NCI-H1417 treated with DMSO at 0.1 percent for 48 hours (cell line): ENCODE measurements at places on chromosomes 13 and 19.

- no peak for DNase-seq
Observed at GRCh38 chr19:58034477-58034793, 610 bp downstream of the ZSCAN1 start.

DNA sequence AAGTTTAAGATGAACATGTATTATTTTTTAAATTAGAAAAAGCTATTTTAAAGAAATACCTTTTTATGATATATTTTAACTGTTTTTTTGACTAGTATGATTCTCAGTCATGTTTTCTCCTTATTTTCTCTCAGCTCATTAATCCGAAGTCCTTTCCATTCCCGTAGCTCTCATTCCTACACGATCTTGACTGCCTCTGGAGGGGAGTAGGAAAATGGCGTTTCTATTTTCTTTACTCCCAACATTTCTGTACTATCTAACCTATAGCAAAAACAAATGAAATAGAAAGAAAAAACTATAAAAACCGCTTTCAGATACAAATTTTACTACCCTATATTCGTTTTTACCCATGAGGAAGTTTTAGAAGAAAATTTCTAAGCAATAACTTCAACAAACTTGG is 343.8 kb downstream of the RBM26 start:
- no peak for DNase-seq

- DNase-seq = no peak
Observed at GRCh38 chr13:80379245-80379644, 38.3 kb upstream of the SPRY2 start.

DNA sequence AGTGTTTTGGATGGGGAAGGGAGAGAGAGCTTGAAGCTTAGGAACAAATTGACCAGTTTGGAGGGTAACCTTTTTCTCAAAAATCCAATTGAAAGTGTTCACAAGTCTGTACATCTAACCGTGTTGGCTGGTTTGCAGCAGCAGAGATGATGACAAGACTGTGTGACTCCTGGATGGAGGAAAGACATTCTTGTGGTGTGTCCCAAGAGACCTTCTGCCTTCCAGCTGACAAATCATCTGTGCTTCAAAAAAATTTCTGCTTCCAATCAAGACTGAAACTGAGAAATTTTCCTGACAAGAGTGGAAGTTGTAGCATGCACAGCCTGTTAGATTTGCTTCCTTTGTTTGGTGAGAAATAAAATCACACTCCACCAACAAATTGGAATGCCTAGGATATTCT is 56.2 kb downstream of the LACC1 start:
- DNase-seq = no peak

DNA sequence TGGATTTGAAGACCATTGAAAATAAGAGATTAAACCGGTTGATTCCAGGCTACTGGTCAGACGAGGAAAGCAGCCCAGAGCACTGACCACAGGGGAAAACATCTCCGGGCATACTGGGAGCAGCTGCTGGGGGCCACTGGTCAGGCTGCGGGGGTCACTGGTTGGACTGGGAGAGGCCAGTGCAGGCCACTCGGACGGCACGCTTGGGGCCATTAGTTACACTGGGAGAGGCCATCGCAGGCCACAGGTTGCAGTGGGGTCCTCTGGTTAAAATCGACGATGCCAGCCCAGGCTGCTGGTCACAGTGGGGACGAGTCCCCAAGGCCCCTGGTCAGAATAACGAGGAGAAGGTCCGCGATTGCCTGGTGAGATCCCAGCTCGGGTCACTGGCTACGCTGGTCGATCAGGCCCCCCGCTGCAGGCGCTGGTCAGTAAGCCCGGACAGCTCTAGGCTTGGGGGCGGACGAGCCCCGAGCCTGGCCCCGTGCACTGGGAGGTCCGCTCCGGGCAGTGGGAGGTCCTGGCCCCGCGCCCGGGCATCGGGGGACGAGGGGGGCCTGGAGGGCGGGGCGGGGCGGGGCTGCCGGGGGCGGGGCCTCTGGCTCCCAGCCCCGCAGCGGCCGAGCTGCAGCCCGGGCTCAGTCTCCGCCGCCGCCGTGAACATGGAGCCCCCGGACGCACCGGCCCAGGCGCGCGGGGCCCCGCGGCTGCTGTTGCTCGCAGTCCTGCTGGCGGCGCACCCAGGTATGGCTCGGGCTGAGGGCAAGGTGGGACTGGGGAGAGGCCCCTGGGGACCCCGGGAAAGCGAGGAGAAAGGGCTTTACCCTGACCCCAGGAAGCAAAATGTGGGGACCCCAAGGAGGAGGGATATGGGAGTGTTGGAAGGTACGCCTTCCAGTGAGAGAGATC is at the start of gene BCAM:
Gene BCAM, plus strand, starts transcription at position 641 of the 909 bp plus-strand sequence. Its CDS starts 22 bp downstream, at position 663.
- DNase-seq = no peak

GRCh38 chr19:14023404-14024235 is 4.3 kb upstream of the RLN3 start:
- DNase-seq = no peak

DNA sequence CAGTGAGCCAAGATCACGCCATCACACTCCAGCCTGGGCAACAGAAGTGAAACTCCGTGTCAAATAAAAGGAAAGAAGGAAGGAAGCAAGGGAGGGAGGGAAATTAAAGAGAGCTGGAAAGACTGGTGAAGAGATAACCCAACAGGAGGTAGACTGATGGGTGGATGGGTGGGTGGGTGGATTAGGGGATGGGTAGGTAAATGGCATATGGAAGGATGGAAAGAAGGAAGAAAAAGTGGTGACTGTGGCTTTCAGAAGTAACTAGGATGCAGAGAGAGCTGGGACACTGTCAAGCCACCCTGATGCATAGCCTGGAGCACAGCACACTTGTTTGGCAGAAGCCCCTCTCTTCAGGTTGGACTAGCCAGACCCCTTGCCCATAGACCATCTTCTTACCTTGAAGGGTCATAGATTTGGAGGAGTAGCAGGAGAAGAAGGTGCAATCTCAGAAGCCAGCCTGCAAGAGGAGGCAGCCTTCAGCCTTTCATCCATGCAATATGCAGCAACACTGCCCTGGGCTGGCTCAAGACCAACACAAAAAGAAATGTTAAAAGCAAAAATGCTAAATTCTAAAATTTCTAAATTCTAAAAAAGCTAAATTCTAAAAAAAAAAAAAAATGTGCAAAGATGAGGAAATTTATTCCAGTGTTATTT is 5.1 kb downstream of the IQCN start:
- DNase-seq = no peak

- no peak for DNase-seq
Observed at GRCh38 chr19:54428323-54429175, 13.3 kb downstream of the TTYH1 start.

DNA sequence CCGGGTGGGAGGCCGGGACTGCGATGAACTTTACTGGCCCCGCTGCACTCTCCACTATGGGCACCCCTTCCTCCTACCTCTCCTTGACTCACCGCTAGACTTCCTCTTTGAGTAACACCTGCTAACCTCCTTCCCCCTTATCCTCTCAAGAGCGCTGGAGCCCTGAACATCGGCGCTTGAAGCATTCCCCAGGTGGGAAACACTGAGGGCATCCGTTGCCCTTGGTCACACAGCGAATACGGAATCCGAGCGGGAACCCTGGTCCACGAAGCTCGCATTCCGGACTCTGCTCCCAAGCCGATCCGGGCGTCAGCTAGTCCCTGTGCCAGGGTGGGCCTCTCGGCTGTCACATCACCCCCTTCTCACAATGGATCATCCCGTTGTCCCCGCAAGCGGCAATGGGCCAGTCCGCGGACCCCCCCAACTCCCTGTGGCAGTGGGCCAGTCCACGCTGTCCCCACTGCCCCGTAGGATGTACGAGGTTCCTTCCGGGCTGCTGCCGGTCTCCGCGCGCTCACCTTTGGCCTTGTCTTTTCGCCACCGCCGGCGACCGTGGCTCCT is 4.2 kb downstream of the LIPE start:
- no peak for DNase-seq

GRCh38 chr19:24178207-24178606 is 91.2 kb downstream of the ZNF254 start:
- no peak for DNase-seq

DNA sequence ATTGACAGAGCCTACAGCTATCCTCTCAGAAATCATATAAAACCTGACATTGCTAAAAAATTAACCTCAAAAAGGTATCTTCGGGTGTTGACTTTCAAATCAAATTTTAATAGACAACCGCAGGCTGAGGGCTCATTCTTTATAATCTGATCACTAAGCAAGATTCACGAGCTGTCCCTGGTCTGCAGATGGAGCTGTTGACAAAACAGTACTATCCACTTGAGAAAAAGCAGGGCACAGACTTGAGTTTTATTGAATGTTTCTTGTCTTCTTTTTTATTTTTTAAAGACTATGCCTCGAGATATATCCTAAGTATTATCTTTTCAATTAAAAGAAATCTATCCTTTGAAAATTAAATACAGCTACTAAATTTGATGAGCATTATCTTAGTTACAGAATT is 540.5 kb downstream of the PCDH9 start:
- peak; percentile 34 for DNase-seq

DNA sequence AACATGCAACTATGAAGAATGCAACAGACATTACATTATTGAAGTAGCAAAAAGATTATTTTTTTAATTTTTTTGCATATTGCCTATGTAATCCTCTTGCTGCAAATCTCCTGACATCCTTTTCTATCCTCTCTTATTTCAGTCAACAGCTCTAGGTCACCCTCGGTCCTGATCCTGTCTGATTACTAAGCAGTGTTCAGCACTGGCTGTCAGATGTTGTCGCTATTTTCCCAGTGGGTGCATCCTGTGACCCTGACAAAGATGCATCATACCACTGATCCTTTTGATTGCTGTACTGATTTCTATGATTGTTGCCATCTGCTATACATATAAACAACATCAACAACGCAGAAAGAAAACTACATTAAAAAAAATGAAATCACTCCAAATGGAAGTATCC is 443.7 kb upstream of the PRR20A start:
- no peak for DNase-seq

GRCh38 chr19:7366701-7367420 is 18.1 kb downstream of the ARHGEF18 start:
- DNase-seq = no peak

DNA sequence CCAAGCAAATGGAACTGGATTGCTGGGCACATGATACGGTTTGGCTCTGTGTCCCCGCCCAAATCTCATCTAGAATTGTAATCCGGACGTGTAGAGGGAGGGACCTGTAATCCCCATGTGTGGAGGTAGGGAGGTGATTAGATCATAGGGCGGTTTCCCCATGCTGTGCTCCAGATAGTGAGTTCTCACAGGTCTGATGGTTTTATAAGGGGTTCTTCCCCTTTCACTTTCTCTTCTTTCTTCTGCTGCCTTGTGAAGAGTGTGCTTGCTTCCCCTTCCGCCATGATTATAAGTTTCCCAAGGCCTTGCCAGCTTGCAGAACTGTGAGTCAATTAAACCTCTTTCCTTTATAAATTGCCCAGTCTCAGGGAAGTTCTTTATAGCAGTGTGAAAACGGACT is 32.6 kb upstream of the MTIF3 start:
- DNase-seq = no peak

GRCh38 chr19:33796164-33796875 is at the start of gene KCTD15:
KCTD15 (plus strand) TSS chr19:33796870; CDS start chr19:33800455, 3,585 bp downstream.
- peak; percentile 5 for DNase-seq

GRCh38 chr13:22455036-22455435 is 725.7 kb upstream of the SGCG start:
- DNase-seq = no peak

- no peak for DNase-seq
Observed at GRCh38 chr13:30142486-30143211, 164.7 kb downstream of the KATNAL1 start.

DNA sequence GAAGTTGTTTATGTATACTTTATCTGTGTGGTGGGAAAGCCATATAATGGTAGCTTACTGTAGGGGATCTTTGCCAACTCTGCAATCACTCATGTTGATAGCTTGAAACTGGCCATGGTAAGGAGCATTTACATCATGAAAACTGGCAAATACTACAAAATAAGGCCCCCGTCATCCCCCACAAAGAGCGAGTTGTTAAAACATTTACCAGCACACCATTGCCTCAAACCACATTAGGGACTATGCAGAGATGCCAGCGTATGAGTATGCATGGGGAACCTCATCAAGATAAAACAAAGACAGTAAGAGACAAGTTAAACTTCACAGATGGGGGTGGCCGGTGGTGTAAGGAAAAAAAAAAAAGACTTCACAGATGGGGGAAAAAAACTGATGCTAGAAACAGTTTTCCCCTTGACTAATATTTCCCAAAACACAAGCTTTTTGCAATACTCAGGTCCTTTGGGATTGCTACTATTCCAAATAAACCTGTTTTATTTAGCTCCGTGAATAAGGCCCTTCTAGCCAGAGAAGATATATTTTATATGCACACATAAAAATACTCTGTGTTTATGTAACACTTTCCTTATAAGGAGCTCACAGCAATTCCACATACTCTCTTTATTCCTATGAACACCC is 70.6 kb upstream of the SERP2 start:
- DNase-seq = no peak

DNA sequence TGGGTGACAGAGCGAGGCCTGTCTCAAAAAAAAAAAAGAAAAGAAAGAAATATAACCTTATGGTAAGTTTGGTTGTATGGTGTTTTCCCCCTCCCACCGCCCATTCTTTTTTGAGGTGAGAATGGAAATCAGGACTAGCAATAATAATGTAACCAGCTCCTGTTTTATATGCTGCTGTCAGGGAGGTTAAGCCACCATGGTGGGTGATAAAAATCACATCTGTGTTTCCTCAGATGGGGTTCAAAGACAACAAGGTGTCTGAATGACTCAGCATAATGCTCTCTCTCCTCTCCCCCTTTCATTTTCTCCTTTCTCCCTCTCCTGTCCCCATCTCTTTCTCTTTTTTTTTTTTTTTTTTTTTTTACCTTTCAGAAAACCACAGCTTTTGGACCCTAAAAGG is 28.3 kb upstream of the GARRE1 start:
- DNase-seq = no peak

GRCh38 chr13:109628251-109628699 is 158.1 kb downstream of the IRS2 start:
- DNase-seq = no peak

DNA sequence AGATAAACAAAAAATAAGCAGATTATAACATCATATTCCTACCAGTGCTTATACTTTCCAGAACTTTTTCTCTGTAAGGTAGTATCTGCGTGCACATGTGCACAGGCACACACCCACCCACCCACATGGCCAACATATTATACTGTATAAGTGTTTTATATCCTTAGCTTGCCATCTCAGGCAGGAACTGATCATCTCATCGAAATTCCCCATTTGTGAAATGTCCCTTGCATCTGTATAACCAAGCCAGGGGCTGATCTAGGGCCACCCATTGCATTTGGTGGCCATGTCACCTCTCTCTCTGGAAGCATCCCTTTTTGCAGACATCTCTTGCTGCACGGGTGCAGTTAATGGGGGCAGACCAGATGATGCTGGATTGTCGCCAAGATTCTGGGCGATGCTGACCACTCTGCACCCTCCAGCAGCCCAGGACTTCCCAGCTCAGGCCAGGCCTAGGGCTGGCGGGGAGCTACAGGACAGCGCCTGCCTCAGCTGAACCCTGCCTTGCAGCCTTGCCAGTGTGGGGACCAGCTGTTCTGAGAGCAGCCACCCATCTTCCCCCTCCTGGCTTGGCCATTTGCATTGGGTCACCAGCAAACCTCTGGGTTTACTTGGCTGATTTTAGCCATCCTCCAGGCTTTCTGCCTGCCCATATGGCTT is 95.9 kb downstream of the SLC7A1 start:
- DNase-seq = no peak

- no peak for DNase-seq
Observed at GRCh38 chr13:45015300-45015699, 26.0 kb downstream of the GPALPP1 start.
